ENCODE measurements at places on chromosomes 16 and 17.

DNA sequence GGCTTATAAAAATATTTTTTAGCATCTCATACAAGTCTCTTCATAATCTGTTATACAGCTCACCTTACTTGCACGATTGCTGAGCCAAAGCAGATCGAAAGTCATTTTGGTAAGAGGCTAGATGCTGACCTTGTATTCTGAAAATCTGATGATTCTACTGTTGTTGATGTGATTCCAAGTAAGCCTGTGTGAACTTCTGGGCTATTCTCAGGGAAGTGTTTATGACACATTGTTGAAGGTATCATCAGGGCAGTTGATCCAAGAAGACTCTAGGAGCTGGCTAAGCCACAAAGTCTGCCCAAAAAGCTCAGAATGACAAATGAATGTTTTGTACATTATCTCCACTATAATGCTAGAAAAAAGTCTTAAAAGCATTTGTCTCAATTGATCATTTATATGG lies 16.0 kb downstream of the OMG start:
- DNase-seq: no peak

GRCh38 chr16:54437401-54437800 lies 150.8 kb upstream of the IRX3 start:
- no peak for DNase-seq

GRCh38 chr17:13931800-13932460 lies 137.4 kb upstream of the COX10 start:
- peak; percentile 35 for DNase-seq

DNA sequence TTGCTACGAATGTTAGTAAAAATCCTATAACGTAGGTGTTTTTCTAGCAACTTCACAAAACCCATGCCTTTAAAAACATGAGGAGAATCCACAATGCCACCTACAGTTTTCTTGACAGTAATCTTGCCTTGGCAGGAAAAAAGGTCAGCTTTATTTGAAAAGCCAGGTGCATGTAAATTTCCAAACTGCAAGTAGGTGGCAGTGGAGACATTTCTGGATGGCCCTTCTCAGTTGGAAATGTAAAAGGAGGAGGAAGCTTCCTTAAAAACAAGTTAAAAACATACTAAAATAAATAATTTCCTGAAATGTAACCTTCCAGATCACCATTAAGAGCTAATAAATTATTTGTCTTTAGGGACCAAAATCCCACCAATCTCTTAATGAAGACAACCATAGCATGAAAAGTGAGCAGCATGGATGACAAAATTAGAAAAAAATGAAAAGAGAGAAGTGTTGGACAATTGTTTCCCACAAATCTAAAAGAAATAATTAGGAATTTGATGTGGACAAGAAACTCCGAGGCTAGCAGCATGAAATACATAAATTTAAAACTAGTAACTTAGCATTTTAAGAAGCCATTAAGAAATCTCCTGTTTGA lies 152.2 kb downstream of the SNX11 start:
- no peak for DNase-seq

DNA sequence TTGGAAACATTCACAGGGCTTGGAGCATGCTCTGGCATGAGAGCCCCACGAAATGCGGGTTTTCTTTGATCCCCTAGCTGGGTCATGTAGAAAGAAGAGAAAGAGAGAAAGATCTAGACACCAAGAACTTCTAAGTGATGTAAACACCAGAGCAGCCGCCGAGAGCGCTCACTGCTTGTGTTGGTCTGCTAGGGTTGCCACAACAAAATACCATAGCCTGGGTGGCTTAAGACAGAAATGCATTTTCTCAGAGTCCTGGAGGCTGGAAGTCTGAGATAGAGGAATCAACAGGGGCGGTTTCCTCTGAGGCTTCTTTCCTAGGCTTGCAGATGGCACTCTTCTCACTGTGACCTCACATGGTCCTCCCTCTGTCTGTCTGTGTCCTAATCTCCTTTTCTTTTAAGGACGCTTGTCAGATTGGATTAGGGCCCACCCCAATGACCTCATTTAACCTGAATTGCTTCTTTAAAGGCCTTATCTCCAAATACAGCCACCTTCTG lies 139.5 kb downstream of the CYLD start:
- no peak for DNase-seq

DNA sequence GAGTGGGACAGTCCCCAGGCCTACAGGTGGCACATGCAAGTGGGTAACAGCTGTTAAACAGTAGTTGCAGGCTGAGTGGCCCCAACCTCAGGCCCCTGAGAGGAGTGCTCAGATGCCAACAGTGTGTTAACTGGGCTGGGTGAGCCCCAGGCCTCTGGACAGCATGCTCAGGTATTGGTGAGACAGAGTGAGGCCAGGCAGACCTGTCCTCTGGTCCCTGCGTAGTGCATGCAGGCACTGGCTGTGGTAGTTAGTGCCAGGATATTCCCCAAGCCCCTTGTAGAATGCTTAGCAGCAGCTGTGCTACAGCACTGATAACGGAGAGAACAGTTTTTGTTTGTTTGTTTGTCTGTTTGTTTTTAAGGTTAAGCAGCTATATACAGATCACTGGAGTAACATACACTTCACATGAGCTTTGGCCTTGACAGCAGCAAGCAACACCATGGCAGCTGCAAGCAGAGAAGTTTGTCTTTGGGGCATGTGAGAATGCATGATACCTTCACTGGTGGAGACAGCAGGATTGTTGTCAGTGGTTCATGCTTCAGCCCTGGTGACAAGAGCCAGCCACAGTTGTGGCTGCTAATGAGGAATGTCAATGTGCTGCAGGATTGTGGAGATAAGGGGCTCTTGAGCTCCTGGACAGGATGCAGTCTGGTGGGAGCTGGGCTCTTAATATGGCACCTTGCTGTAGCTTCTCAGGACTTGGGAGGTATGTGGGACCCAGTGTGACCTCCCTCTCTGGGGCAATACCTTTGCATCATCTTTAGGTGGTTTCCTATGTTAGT lies 614.4 kb downstream of the CDH11 start:
- no peak for DNase-seq

DNA sequence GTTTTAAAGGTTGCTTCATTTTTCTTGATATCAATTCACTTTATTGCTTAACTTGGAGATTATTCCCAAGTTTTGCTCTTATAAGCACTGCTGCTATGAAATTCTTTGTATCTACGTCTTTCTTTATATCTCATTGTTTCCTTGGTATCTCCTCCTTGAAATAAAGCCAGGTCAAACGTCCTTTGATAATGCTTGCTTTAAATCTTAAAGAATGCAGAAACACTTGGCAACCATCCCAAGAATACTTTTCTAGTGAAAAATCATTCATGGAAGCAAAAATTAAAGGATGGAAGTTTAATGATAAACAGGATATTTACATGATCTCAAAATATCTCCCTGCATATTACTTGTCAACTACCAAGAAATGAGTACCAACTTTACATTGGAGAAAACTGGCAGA lies 175.2 kb downstream of the CPPED1 start:
- no peak for DNase-seq

DNA sequence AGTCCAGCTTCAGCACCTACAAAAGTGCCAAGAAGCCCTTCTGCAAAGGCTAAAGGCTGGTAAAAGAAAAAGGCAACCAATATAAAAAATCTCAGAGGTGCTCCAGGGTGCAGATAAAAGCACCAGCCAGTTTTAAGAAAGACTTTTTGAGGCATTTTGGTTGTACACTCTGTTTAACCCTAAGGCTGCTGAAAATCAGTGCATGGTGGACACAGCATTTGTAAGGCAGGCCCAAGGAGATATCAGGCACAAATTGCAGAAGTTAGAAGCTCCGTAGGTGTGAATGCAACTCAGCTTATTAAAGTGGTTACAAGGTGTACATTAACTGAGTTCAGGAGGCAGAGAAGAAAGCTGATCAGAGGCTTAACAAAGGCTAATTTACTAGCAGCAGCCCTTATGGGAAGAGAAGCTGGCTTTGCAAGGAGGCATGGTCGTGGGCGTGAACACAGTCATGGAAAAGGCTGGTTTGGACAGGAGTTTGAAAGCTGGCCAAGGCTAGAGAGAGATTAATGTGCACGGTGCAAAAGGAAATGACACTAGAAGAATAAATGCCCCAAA lies 21.1 kb downstream of the ACSM1 start:
- no peak for DNase-seq

DNA sequence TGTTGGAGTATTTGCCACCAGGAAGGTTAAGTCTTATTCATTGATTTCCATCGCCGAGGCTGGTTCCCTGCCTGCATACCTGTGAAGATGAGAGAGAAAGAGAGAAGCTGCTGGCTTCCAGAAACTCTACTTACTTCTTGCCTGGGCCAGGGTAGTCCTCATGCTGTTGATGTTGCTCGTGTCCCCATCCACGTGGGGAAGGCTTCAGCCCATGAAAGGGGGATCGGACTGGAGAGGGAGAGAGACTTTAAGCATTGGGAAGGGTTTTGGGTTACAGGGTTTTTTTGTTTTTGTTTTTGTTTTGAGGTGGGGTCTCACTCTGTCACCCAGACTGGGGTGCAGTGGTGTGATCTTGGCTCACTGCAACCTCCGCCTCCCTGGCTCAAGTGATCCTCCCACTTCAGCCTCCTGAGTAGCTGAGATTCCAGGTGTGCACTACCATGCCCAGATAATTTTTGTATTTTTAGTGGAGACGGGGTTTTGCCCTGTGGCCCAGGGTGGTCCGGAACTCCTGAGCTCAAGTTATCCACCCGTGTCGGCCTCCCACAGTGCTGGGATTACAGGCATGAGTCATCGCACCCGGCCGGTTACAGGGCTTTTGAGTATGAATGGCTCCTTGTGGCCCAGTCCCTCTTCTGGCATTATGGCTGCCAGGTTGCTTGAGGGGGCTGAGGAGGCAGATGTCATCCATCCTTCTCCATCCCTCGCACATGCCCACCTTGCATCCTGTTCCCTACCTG lies 26.6 kb downstream of the ITGB3 start:
- no peak for DNase-seq

- no peak for DNase-seq
Observed at GRCh38 chr16:50697881-50698767, 4.7 kb downstream of the NOD2 start.

- no peak for DNase-seq
Observed at GRCh38 chr16:11819798-11820197, 22.7 kb upstream of the ZC3H7A start.

DNA sequence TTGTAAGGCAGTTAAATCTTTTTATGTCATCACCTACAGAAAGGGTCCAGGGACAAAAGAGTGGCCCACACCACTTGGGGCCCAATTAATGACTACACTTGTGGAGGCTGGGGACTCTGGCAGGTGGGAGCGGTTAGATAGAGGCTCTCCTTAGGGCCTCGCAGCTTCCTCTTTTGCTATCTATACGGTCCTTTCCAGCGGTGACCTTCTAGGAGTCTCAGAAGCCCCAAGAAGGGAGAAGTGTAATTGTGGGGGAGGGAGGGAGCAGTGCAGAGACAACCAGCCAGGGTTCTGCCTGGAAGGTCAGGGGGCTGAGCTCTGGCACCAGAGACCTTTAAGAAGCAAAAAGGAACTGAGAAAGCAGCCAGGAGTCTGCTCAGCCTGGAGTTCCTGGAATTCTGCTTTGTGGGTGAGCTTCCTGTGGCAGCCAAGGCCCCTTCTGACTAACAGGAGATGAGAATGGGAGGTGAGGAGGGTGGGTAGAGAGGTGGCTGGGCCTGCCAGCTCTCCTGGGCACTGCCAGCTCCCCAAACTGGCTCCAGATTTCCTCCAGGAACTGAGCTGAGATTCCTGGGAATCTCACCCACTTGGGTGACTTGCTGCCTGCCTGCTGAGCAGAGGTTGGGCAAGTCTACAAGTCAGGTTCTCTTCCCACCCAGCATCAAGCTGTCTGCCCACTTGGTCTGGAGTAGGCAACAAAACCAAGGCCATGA lies 16.3 kb upstream of the MAP3K14 start:
- no peak for DNase-seq

- DNase-seq: no peak
Observed at GRCh38 chr16:64864232-64864809, 257.5 kb downstream of the CDH11 start.

GRCh38 chr17:74904687-74905409 lies 11.4 kb upstream of the FADS6 start:
- DNase-seq: no peak

DNA sequence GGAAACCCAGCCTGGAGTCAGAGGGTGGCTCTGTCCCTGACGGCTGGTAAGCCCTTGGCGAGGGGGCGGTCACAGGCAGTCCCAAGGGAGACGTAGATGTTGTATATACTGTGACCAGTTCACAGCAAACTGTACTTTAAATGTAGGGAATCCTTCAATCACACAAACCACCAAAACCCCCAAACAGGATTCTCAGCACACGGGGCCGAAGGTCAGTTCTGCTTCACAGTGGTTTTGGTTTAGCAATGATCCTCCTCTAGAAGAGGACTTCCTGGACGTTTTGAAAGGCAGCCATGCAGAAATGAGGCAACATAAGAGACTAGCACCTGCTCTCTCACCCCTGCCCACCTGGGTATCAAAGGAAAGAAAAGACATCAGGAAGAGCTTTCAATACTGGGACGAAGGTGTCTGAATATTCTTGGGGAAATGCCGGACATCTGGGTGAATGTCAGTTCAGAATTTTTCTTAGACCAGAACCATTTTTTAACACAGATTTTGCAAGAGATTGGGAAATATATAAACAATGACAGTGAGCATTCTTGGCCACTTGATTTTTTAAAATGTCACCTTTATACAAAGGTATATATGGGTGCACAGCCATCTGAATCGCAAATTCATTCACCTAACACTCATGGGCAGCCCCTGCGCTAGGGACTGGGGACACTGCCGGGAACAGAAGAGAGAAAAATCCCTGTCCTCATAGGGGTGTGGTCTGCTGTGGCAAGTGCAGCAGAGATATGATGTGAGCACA lies 74.2 kb downstream of the CRISPLD2 start:
- no peak for DNase-seq

DNA sequence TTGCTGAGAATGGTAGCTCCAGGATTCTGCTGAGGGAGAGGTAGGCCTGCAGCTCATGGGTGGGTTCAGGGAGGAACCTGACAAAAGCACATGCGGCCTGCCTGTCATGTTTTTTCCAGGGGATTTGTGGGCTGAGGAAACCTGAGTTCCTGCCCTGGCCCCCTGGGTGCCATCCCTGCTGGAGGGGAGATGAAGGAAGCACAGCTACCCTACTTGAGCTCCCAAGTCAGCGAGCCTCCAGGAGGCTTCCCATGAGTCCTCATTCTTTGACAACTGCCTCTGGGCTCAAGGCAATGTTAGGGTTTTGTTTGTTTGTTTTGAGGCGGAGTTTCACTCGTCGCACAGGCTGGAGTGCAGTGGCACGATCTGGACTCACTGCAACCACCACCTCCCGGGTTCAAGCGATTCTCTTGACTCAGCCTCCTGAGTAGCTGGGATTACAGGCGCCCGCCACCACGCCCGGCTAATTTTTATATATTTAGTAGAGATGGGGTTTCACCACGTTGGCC lies 12.1 kb upstream of the FLYWCH1 start:
- DNase-seq: no peak

DNA sequence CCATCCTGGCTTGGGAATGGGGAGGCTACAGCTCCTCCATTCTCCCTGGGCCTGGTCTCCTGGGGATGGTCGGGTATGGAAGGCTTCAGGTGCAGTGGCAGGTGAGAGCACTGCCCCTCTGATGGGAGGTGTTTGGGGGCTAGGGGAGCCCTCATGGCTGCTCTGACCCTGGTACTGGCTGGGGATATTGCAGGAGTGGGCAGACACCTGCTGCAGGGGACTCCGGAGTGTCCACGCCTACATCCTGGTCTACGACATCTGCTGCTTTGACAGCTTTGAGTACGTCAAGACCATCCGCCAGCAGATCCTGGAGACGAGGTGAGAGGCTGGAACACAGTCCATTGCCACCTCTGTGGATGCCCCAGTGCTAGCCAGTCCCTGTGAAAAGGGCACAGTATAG lies 8.8 kb downstream of the RASL10B start:
- DNase-seq: no peak

Measured in omental fat pad (tissue), 4 donors.